ENCODE measurements at places on chromosomes 2 and 18. TPM values are rescaled to one million over a fixed set of nuclear protein-coding genes. Genes with fewer than 3 reads are reported as not detected.

MALL gene
- 39.9 TPM for total RNA-seq

ASTL gene
- total RNA-seq = 0.17 TPM

G6PC2 gene
- total RNA-seq = not detected

SNORC gene
- 0.29 TPM for total RNA-seq

GDF7 gene
- not detected for total RNA-seq

All from smooth muscle cell of trachea (primary cell).